ENCODE measurements at places on chromosomes 7 and 10.

- DNase-seq, result no peak
Measured at GRCh38 chr7:113084496-113085172, 2.0 kb downstream of the GPR85 start.

DNA sequence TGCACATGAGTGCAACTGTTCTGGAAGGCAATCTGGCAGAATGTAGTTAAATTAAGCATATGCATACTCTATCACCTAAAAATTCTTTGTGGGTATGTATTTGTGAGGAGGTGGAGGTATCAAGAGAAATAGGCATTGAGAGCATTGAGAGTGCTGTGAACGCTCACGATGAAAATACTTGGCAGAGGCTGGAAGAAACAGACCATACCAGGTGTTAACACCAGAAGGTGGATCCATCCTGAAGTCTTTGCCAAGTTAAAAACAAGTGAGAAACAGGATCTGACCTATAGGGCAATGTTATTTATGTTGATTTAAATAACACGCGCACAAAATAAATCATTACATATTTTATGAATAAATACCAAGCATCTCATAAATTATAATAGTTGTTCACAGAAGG, 311.6 kb downstream of the PCLO start:
- no peak for DNase-seq

DNA sequence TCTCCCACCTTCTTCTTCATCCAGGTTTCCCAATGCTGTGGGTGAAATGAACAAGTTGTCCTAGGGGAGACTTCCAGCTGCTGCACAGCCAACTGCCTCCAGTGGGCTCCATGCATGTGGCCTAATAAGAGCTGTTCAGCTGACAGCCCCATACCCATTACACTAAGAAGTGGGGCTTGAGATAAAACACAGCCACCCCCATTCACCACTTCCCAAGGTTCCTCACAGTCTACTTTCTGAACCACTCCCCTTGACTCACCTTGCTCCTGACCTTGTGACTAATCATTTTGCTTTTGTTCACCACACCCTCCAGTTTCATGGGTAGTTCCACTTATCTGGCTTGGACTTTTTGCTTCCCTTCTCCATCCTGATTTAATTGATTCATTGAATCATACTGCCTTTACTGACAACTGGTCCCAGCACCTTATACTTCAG, 119.3 kb downstream of the CABCOCO1 start:
- DNase-seq, result no peak

GRCh38 chr7:112938863-112939573, 147.6 kb downstream of the GPR85 start:
- DNase-seq, result peak; percentile 27

- peak; percentile 98 for DNase-seq
Measured at GRCh38 chr10:17217631-17218232, 10.3 kb upstream of the VIM start.

DNA sequence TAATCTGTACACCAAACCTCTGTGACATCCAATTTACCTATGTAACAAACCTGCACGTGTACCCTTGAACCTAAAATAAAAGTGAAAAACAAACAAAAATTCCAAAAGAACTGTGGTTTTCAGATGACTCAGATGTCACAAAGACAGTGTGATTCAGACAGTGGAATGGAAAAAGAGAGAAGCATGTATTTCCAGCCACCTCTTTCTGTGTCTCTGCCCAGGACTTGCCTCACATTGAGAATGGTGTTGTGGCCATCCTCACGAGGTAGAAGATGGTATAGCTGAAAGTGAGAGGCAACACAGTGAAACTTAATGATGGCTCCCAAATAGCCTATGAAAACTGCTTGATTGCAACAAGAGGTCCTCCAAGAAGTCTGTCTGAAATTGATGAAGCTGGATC, 78.0 kb downstream of the ARL5B start:
- DNase-seq, result peak; percentile 23

- DNase-seq, result peak; percentile 31
Measured at GRCh38 chr10:61321041-61321857, 131.9 kb downstream of the TMEM26 start.

DNA sequence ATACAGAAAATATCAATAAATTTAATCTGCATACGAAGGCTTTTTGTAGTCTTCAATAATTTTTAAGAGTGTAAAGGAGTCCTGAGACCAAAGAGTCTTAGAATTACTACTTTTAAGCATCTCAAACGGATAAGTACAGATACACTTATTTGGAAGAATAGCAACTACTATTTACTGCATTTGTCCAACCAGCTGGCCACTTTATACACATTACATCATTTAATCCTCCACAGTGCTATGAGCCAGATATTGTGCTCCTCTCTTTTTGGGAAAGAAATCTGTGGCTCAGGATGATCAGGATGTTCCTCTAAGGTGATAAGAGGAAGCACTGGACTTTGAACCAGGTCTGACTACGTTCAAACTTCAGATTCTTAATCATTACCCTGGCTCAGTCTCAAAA, 588.6 kb upstream of the LRRTM3 start:
- DNase-seq, result no peak

- DNase-seq, result peak; percentile 47
Measured at GRCh38 chr7:151244196-151244840, 4.2 kb downstream of the SMARCD3 start.

DNA sequence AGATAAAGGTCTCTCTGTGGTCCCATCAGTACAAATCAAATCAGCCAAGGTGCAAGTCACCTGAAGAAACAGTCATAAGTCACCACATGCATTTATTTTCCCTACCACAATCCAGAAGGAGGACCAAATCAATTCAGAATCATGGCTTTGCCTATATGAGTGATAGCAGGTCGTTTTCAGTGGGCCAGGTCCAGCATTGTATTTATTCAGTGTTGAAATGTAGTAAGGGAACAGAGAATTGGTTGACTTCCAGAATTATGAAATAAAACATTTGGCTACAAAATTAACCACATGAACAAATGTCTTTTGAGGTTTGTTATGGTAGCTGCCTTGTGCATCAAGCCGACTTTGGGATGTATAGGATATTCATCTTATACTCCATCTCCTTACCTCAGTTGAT, 88.4 kb downstream of the POLR1F start:
- DNase-seq, result no peak

DNA sequence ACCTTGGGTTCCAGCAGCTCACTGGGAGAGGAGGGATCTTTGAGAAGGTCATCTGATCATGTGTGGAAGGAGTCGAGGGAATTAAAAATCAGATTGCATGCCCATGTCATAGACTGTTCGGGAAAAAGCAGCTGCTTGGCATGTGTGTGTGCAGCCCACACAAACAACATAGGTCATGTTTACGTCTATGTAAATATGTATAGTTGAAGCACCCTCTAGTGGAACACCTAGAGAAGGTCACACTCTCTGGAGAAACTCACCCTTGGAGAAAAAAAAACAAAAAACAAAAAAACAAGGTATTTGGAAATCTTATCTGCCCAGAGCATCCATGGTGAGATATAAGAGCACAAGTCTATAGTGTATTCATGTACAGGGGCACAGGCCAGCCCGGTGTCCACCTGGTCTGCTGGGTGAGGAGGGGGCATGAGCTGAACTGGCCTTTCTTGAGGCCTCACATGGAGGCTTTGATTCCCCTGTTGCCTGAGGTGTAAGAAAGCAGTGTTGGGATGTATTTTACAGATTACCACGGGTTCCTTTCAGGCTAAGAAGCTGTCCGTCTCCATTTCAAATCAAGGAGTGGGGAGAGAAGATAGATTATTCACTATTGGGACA, 98.0 kb downstream of the NPY start:
- peak; percentile 14 for DNase-seq

DNA sequence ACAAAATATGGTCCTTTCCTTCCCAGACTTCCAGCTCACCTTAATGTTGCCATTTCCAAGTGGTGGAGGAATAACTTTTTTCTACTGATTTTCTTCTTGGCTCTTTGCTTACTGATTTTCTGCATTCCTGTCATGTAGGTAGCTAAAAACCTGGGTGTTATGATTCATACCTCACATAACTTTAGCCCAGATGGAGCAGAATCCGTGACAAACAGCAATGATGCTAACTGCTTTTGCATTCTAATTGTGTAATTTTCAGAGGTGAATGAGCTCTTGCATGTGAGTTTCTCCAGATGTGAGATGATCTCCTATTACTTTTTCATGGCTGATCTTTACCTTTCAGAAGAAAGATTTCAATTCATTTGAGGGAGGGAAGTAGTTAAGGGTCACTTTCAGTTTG, 43.4 kb downstream of the WDR11 start:
- no peak for DNase-seq

DNA sequence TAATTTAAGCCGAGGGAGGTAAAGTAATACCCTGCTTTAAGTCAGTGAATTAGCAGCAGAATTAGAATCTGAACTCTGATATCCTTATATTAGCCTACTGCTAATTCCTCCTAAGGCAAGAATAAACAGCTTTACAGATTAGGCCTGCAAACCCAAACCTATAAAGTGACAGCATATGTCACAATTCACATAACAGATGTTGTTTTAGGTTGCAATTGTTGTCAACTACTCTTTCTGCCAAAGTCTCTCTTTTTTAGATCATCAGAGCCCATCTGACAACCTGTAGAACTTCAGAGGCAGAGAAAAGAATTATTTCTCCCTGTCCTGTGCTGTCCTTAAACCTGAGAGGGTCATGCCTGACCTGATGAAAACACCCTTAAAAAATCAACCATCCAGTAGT, 167.2 kb downstream of the PRKG1 start:
- no peak for DNase-seq

GRCh38 chr10:12549297-12549696, 199.9 kb downstream of the CAMK1D start:
- no peak for DNase-seq

- DNase-seq, result peak; percentile 97
Measured at GRCh38 chr7:92904244-92905131, 68.1 kb upstream of the CDK6 start.

- DNase-seq, result no peak
Measured at GRCh38 chr7:37532636-37533035, 84.0 kb upstream of the ELMO1 start.

GRCh38 chr10:93482145-93482834, at the start of gene MYOF:
Gene MYOF (minus strand): TSS chr10:93482334. CDS start chr10:93482194, 140 bp downstream.
- DNase-seq, result peak; percentile 90

GRCh38 chr7:45993621-45994020, 72.5 kb upstream of the IGFBP3 start:
- DNase-seq, result no peak

GRCh38 chr7:123500878-123501489, 33.4 kb downstream of the IQUB start:
- DNase-seq, result no peak

- DNase-seq, result peak; percentile 57
Measured at GRCh38 chr10:4034907-4035598, 250.0 kb upstream of the KLF6 start.

DNA sequence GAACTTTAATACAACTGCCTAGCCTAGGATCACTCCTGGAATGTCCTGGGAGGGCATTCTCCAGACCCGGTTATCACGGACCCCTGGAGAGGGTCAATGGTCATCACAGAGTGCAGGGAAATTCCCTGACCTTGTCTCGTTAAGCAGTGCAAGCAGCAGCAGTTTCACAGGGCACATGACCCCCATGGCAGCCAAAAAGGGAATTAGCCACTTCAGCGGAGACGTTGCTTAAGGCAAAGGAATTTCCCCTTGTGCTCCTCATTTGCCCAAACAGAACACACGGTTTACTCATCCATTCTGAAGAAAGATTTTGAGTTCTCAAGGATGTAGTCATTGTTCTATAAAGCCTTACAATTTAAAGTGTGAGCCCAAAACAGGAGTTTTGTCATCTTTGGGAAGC, 260.3 kb downstream of the SNX13 start:
- peak; percentile 93 for DNase-seq

DNA sequence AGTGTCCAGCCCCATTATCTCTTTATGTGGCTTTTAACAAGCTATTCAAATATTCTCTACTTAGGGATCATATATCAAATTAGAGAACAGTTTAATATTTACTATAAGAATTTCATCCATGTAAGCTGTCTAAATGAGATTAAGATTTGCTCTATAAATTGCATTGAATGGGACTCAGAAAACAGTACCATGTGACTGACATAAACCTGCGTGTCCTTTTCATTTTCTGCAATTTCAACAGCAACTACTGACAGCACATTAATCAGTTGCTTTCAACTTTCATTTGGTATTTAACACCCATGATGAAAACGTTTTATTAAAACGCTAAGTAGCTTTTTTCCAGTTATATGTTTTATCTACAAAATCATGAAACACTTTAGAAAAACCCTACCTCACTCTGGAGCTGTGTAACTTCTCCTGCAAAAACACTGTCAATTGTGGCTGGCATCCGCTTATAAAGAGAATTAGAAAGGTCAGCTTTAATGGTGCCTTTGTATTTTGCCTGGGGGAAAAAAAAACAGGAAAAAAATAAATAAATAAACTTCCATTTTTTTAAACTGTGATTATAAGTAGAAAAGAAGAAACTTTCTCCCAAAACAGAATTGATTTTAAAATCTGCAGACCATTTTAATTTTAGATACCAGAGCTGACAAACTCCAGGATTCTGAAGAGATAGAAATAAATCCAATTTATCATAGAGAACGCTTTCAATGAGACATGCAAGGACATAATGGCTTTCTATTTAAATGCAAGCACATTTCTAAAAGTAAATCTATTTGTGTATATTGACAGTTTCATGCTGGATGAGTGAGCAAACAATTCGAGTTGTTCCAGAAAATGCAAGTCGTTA, 9.2 kb downstream of the NEBL start:
- DNase-seq, result no peak

DNA sequence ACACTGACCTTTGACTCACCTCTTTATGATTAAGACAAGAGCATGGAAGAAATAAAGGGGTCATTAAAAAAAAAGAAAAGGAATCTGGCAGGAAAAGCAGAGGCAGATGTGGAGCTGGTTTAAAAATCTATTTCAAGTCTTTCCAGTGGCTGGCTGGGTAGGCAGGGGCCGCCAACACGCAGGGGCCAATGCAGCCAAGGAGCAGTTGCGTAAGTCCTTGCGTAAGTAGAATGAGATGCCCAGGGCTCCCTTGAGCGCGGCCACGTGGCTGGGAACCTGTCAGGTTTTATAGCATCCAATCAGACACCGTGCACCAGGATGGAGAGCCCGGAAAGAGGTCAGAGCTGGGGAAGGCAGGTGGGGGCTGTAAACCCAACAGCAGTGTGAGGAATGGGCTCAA, 123.8 kb upstream of the INSYN2A start:
- DNase-seq, result no peak

GRCh38 chr7:20112696-20113095, 104.5 kb downstream of the MACC1 start:
- DNase-seq, result no peak

DNA sequence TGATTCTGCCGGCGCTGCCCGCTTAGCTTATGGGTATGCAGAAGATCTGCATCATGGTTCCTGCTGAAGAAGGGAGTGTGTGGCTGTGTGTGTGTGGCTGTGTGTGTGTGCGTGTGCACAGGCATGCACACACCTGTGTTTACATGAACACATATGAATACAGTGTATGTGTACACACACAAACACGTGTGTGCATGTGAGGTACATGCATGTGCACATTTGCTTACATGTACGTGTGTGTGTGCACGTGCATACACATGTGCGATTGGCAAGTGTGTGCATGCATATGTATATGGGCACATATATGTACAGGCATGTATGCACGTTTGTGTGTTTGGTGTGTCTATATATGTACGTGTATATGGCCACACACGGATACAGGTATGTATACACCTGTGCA, 16.4 kb upstream of the FAM20C start:
- DNase-seq, result no peak

GRCh38 chr7:157750291-157750690, 413.5 kb downstream of the DNAJB6 start:
- no peak for DNase-seq

GRCh38 chr10:127315888-127316287, 119.5 kb upstream of the INSYN2A start:
- no peak for DNase-seq

- DNase-seq, result no peak
Measured at GRCh38 chr10:95618101-95618500, 38.4 kb downstream of the ALDH18A1 start.

- no peak for DNase-seq
Measured at GRCh38 chr7:22460363-22460988, 39.5 kb downstream of the STEAP1B start.

Measured in fibroblast of skin of right quadriceps (primary cell).